ENCODE measurements at places on chromosomes 5 and 9. TPM values are rescaled to one million over a fixed set of nuclear protein-coding genes. Genes with fewer than 3 reads are reported as not detected.

OLFM1 gene
- polyA plus RNA-seq, result 13.3 TPM

C9orf50 gene
- 0.49 TPM for polyA plus RNA-seq

GMCL2 gene
- not detected for polyA plus RNA-seq

PRELID1 gene
- polyA plus RNA-seq, result 79.7 TPM

ADAMTS6 gene
- 18.4 TPM for polyA plus RNA-seq

CD72 gene
- polyA plus RNA-seq, result 3.9 TPM

NMUR2 gene
- polyA plus RNA-seq, result 0.25 TPM

SPATA31C1 gene
- not detected for polyA plus RNA-seq

BRINP1 gene
- 0.15 TPM for polyA plus RNA-seq

- H3K4me3 ChIP-seq, result no peak overlapping the region
- DNase-seq, result no peak
These were observed 427.3 kb downstream of the ISL1 start for GRCh38 chr5:51810592-51810991.

GRCh38 chr5:79513704-79514390 lies at the start of gene HOMER1:
HOMER1 (minus strand) TSS chr5:79514134; CDS start chr5:79512774, 1,360 bp downstream.
- peak within 1 kb of the TSS; percentile 80 for H3K27ac ChIP-seq
- peak; percentile 92 for DNase-seq
- peaks cover 31% of the 10 kb centered on the region for H3K27me3 ChIP-seq
- no peaks in the 10 kb centered on the region for H3K36me3 ChIP-seq

DNA sequence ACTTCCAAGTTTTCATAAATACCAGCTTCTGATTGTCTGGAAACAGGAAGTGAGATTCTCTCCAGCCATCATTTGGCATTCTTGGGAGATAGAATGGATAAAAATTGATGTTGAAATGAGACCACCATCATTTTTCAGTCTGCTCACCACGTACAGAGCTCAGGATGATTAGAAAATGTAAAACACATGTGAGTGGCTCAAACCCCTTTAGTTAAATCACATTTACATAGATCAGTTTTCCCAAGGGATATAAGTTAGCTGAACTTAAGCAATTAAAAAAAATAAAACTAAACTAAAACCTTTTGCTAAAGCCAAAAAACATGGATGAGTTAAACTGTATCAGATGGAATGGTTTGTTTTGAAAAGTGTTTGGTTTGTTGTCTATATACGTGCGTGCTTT lies 37.1 kb upstream of the GDNF start:
- no peaks in the 10 kb centered on the region for H3K27me3 ChIP-seq
- no peak for DNase-seq
- H3K4me3 ChIP-seq, result no peak overlapping the region
- no peaks in the 10 kb centered on the region for H3K36me3 ChIP-seq

GRCh38 chr5:43649256-43649655 lies 46.3 kb downstream of the NNT start:
- H3K27ac ChIP-seq, result no peak overlapping the region
- H3K4me1 ChIP-seq, result no peaks in the 10 kb centered on the region

DNA sequence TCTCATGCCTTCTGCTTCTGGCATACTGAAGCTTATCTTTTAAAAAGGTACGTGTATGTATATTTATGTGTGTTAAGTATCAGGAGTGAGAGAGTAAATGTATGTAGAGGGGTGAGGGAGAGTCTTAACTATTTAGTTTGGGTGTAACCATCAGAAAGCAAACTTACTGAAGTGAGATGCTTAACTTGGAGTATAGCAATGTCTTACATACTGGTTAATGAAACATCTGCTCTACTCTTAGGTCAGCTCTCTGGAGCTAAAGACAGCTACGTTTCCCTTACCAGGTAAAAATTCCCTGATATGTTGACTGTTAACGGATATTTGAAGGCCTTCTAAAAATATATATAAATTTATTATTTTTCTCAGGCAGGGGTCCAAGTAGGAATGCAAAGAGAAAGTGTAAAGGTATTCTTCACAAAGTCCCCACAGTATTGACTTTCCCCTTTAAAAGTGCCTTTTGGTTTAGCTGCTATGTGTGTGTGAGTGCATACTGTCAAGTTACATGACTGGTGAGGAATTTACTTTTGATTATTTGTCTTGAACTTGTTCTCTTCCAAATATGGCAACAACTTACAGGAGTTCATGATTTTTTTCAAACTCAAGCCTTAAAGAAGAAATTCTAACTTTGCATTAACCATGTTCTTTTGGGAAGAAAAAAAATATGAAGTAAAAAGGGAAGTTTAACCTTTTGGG lies 12.3 kb upstream of the C5orf24 start:
- peak overlapping the region; percentile 69 for H3K27ac ChIP-seq
- H3K27me3 ChIP-seq, result no peaks in the 10 kb centered on the region
- no peaks in the 10 kb centered on the region for H3K36me3 ChIP-seq
- DNase-seq, result no peak

- no peak for DNase-seq
- H3K4me1 ChIP-seq, result no peaks in the 10 kb centered on the region
- no peak overlapping the region for H3K4me3 ChIP-seq
- no peaks in the 10 kb centered on the region for H3K36me3 ChIP-seq
- H3K27ac ChIP-seq, result no peak overlapping the region
These were observed 425.7 kb upstream of the CYLC2 start for GRCh38 chr9:102569436-102569835.

GRCh38 chr5:125630237-125630636 lies 793.0 kb upstream of the GRAMD2B start:
- no peaks in the 10 kb centered on the region for H3K4me1 ChIP-seq
- H3K27ac ChIP-seq, result no peak overlapping the region
- no peaks in the 10 kb centered on the region for H3K27me3 ChIP-seq
- H3K4me3 ChIP-seq, result no peak overlapping the region
- no peaks in the 10 kb centered on the region for H3K36me3 ChIP-seq
- no peak for DNase-seq

DNA sequence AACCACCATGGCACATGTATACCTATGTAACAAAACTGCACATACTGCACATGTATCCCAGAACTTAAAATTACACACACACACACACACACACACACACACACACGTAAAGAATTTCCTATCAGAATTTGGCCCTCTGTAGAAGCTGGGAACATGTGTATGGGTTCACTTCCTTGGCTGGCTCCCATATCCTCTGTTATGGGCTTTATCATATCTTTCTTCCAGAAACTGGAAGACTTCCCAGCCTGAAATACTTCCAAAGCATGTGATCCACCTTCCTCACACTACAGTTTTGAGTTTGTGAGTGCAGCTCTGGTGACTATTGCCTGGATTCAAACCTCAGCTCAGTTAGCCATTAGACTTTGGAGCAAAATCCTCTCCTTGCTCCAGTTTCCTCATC lies 78.6 kb upstream of the GDNF start:
- no peaks in the 10 kb centered on the region for H3K36me3 ChIP-seq
- H3K27me3 ChIP-seq, result no peaks in the 10 kb centered on the region
- H3K4me1 ChIP-seq, result no peaks in the 10 kb centered on the region
- no peak overlapping the region for H3K27ac ChIP-seq

GRCh38 chr5:34656700-34657273 lies 659 bp downstream of the RAI14 start:
- H3K4me1 ChIP-seq, result no peaks in the 10 kb centered on the region
- peak; percentile 24 for DNase-seq
- no peaks in the 10 kb centered on the region for H3K36me3 ChIP-seq
- H3K27ac ChIP-seq, result peak overlapping the region; percentile 95
- H3K27me3 ChIP-seq, result no peaks in the 10 kb centered on the region

DNA sequence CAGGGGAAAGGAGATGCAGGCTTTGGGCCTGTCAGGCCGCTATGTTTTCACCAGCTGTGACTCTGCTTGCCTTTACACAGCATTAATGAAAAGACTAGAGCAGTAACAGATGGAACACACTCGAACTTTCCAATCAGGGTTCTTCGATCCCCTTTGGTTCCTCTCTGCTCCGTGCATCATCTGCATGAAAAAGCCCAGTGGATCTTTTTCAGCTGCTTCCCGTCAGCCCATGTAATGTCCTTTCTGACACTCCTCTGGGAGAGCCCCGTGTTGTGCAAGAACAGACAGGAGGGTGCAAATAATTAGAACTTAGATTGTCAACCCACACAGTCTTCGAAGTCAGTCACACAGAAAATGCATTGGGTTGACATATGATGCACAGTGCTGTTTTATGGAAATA lies 448.9 kb upstream of the ZNF462 start:
- H3K4me1 ChIP-seq, result no peaks in the 10 kb centered on the region
- no peak overlapping the region for H3K27ac ChIP-seq
- DNase-seq, result no peak
- H3K4me3 ChIP-seq, result no peak overlapping the region

DNA sequence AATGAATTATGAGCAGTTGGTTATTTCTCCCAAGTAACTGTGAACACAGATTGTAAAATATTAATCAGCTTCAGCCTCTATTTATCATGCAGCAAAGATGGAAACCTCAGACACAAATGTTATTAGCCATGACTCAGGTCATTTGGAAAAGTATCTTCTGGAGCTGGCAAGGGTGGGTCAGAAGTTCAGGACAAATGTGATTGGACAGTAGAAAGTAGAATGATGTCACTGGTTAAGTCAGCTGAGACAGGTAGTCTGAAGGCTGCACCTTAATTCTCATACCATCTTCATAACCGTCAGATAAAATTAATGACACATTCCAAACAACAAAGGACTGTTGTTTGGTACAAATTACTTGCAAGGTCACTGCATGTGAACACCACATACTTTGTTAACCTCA lies 140.2 kb downstream of the EMB start:
- no peak overlapping the region for H3K27ac ChIP-seq
- no peak for DNase-seq
- H3K27me3 ChIP-seq, result no peaks in the 10 kb centered on the region

GRCh38 chr5:149826574-149826973 lies 96.5 kb downstream of the PPARGC1B start:
- H3K4me1 ChIP-seq, result no peaks in the 10 kb centered on the region
- DNase-seq, result no peak
- H3K27ac ChIP-seq, result no peak overlapping the region
- no peak overlapping the region for H3K4me3 ChIP-seq

DNA sequence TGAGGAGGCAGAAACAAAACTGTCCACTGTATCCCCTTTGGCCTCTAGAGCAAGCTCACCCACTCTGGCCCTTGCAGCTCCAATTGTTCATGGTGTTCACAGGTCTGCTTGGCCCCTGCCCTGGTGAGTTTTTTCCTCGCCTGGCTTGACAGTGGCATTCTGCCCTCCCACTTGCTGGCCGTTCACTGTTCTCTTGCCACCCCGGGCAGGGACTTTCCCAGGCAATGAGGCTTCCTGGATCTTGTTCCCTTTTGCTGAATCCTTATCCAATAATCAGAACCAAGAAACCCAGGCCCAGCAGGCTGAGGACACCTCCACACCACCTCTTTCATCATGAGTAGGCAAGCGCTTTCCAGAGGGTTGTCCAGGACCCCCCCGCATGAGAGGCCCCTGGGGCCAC lies 31.2 kb downstream of the ZNF618 start:
- H3K36me3 ChIP-seq, result no peaks in the 10 kb centered on the region
- H3K27me3 ChIP-seq, result no peaks in the 10 kb centered on the region
- H3K27ac ChIP-seq, result no peak overlapping the region

GRCh38 chr5:59583151-59583809 lies 310.2 kb downstream of the PDE4D start:
- H3K36me3 ChIP-seq, result no peaks in the 10 kb centered on the region
- H3K27me3 ChIP-seq, result no peaks in the 10 kb centered on the region
- H3K4me1 ChIP-seq, result no peaks in the 10 kb centered on the region
- DNase-seq, result no peak
- H3K27ac ChIP-seq, result no peak overlapping the region

GRCh38 chr5:142014911-142015584 lies 2.2 kb upstream of the GNPDA1 start:
- no peaks in the 10 kb centered on the region for H3K27me3 ChIP-seq
- no peaks in the 10 kb centered on the region for H3K36me3 ChIP-seq
- peaks cover 15% of the 10 kb centered on the region for H3K4me1 ChIP-seq
- no peak for DNase-seq

DNA sequence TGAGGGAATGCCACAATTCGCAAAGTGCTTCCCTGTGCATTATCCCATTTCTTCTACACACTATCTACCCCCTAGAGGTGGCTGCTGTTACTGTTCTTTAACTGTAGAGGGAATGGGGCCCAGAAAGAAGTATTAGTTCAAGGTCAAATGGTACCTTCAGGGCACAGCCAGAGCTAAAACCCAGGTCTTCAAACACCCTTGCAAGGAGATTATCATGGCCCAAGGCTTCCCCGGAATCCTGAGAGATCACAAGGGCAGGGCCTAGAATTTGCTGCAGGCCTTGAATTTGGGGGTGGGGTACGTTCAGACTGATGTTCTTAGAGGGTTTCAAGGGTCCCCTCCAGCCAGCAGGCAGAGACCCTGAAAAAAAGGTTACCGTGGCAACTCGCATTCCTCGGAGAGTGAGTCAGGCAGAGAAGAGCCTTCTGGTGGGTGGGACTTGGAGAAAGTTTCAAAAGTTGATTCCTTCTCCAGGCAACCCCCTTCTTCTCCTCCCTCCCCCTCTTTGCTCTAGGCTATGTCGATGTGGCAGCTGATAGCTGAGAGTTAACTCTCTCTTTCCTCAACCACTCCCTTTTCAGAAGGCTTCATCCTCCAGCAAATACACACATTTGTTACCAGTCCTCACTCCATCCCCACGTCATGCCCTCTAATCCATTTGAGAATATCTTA lies 1.9 kb downstream of the SPARC start:
- peaks cover 59% of the 10 kb centered on the region for H3K4me1 ChIP-seq
- DNase-seq, result peak; percentile 90
- peak overlapping the region; percentile 83 for H3K27ac ChIP-seq
- peaks cover 7% of the 10 kb centered on the region for H3K27me3 ChIP-seq
- peak overlapping the region; percentile 52 for H3K4me3 ChIP-seq
- H3K36me3 ChIP-seq, result no peaks in the 10 kb centered on the region

DNA sequence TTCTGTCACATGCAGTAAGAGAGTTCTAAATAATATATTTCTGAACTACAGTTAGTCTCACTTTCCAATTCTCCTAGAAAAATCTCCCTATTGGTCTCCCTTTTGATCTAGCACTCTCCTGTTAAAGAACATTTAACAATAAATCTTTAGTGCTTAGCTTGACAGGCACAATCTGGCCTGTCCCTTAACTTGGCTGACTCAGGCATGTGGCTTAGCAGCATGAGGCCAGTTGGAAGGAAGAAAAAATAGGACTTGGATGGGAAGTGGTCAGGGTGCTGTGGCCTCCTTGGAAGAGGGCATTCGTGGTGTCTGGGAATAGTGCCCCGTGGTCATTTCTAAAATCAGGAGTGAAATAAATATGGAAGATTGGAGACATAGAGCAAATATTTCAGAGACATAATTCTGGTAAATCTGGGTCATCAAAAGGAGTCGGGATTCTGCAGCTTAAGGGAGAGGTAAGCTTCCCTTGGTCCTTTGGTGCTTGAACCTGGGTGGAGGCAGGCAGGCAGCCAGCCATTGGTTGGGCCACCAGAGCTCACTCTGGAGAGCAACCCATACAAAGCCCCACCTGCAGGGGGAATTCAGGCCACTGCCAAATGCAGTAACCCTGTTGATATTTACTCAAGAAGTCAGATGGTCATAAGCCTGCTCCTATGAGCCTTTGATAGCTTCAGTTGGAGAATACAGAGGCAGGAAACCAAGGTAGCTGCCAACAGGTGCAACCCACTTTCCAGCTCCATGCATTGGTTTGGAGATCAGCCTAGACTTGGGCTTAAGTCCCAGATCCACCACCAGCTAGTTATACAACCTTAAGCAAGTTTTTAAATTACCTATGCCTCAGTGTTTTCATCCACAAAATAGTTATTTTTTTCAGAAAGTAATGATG lies 28.8 kb upstream of the TLE4 start:
- no peaks in the 10 kb centered on the region for H3K27me3 ChIP-seq
- H3K36me3 ChIP-seq, result no peaks in the 10 kb centered on the region
- no peak for DNase-seq
- no peaks in the 10 kb centered on the region for H3K4me1 ChIP-seq
- no peak overlapping the region for H3K4me3 ChIP-seq
